ENCODE measurements at places on chromosomes 1 and 21.

DNA sequence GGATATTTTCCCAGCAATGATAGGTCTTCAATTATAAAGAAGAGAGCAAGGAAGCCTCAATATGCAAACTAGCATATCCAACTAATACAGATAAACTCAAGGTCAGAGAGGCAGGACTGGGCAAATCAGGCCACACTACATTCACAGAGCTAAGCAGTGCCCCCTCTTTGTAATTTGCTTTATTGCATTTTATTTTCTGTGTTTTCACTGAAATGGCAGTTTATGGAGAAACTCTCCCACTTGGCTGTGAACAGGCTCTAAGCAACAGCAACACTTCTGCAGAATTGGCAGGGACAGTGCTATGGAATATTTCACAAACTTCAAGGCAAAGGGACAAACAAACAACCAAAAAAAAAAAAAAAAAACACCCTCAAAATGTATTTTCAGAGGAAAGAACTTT lies 93.4 kb upstream of the SOD1 start:
- no peak for DNase-seq

DNA sequence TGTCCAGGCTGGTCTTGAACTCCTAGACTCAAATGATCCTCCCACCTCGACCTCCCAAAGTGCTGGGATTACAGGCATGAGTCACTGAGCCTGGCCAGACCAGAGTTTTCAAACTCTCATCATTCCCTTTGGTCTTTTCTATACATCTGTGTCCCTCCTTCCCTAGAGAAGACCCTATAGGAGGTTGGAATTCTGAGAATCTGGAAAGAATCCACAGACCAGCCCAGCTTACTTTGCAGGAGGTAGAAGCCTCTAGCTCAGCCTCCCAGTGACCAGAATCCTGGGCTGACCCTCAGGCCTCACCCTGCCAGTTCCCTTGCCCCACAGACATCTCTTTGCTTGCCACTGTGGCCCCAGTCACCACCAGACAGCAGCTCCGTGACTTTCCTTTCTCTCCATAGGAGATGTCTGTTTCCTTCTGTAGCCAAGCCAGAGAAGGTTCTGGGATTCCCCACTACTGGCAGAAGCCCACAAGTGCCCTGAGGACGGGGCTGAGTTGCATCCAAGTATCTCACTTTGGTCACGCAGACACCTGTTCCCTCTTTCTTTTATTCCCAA lies 34.7 kb upstream of the KHDRBS1 start:
- no peak for DNase-seq

GRCh38 chr1:12386130-12386529 lies 156.3 kb downstream of the VPS13D start:
- peak; percentile 12 for DNase-seq

- no peak for DNase-seq
Observed at GRCh38 chr1:211329764-211330201, 3.1 kb downstream of the TRAF5 start.

DNA sequence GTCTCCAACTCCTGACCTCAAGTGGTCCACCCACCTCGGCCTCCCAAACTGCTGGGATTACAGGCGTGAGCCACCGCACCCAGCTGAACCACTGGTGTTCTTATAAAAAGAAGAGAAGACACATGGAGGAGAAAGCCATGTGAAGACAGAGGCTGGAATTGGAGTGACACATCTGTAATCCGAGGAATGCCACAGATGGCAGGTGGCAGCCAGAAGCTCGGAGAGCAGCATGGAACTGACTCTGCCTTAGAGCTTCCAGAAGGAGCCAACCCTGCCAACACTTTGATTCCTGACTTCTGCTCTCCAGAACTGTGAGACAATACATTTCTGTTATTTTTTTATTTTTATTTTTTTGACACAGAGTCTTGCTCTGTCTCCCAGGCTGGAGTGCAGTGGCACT lies 59.0 kb upstream of the ATP2B4 start:
- no peak for DNase-seq

DNA sequence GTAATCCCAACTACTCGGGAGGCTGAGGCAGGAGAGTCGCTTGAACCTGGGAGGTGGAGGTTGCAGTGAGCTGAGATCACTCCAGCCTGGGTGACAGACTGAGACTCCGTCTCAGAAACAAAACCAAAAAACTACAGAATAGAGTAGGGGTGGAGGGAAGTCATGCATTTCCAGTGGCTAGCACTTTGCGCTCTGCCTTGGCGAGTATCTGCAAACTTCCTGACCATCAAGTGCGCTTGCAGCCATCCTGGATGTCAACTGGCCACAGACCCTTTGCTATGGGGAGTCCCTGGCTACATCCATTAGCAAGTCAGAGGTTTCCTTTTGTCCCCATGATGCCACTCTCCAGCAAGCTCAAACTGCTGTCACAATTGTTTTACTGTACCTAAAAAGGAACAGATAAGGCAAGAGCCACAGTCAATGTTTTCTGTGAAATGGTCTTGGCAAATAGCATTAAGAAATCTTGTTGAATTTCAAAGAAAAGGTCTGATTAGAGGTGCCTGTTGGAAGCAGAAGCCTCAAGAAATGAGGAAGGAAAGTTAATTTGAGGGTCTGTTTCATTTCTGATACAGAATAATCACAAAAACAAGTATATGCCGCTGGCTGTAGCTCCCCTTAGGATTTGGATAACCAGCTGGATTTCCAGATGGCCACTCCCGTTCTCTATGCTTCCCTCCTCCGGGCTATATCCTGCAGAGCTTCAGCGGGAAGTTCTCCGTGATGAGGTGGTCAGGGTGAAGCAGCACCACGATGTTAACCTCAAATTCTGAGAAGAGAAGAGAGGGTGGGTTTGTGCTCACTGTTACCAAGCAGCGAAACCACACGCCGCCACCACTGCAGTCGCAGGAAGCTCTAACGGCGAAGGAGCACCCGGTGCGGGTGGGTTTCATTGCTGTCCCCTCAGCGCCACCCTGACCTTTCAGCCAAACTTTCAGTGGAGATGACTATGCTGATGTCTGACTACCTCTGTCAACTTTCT lies 42.0 kb downstream of the VPS26C start:
- peak; percentile 44 for DNase-seq

- DNase-seq: peak; percentile 14
Observed at GRCh38 chr1:12518931-12519692, 98.9 kb downstream of the DHRS3 start.

GRCh38 chr1:205521686-205522085 lies 17.2 kb downstream of the CDK18 start:
- DNase-seq: no peak

- no peak for DNase-seq
Observed at GRCh38 chr1:56222914-56223540, 356.3 kb downstream of the PLPP3 start.

DNA sequence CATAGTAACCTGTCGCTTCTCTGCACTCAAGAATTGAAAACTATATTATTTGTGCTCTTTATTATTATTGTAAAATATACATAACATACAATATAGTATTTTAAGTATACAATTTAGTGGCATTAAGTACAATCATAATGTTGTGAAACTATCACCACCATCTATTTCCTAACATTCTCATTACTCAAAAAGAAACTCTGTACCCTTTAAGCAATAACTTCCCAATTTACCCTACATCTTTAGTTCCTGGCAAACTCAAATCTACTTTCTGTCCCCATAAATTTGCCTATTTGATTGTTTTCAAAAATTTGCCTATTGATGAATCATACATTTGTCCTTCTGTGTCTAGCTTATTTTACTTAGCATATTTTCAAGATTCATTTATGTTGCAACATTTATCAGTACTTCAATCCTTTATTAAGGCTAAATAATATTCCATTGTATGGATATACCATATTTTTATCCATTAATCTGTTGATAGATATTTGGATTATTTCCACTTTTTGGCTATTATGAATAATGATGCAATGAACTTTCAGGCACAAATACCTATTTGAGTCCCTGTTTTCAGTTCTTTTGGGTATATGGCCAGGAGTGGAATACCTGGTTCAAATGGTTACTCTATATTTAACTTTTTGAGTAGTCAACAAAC lies 99.6 kb upstream of the DMRTA2 start:
- DNase-seq: no peak

GRCh38 chr1:68346188-68346808 lies 103.5 kb downstream of the RPE65 start:
- DNase-seq: no peak

GRCh38 chr1:184194236-184194635 lies 142.7 kb downstream of the TSEN15 start:
- no peak for DNase-seq

DNA sequence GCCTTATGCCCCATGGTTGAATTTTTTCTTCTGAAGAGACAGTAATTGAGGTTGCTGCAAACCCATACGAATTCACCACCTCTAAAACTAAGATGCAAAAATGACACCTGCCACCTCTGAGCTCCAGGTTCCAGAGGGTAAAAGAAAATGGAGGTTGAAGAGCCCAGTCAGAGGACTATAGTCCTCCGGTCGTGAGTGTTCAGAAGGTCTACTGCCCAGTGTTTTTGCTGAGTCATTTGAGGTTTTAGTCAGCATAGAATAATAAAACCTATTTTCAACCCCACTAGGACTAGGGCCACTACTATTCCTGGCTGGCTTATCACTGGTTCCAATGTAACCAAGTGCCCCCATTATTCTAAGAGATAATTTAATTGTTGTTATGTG lies 12.9 kb upstream of the SLAMF7 start:
- no peak for DNase-seq

GRCh38 chr1:156245451-156246232 lies 2.2 kb downstream of the PAQR6 start:
- no peak for DNase-seq

DNA sequence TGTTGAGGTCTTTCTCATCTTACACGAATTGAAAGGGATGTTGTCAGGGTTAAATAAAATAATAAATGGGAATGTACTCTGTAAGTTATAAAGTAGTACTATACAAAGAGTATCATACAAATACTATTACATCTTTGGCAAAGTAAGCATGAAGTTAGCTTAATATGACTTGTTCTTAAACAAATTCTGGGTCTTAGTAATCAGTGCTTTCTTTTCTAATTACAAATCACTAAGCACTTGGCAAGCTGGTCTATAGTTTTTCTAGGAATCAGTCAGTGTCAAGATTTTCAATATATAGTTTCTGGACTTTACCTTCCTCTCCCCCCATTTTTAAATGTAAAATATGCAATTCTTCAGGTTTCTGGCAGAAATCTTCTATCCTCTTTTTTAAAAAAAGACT lies 6.9 kb downstream of the LYST start:
- no peak for DNase-seq

DNA sequence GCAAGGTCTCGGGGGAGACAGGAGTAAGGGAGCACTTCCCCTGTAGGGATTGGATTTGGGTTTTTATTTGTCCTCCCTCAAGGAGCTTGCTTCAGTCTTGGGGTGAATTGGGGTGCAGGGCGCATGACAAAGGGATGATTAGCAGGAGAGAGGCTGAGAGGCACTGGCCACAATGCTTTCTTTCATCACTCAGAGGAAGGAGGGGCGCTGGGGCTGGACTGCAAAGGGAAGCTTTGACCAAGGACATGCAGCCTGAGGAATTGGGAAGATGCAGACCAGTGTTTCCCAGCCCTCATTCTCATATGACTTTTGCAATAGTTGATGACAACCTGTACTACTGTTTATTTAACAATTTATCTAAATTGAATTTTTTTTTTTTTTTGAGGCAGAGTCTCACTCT lies 34.1 kb upstream of the PDPN start:
- no peak for DNase-seq

- no peak for DNase-seq
Observed at GRCh38 chr1:161324020-161324419, 9.8 kb downstream of the SDHC start.

- DNase-seq: no peak
Observed at GRCh38 chr1:151997284-151997570, 3.6 kb upstream of the S100A10 start.

GRCh38 chr1:76690766-76691165 lies 176.5 kb upstream of the ST6GALNAC5 start:
- DNase-seq: no peak

- no peak for DNase-seq
Observed at GRCh38 chr1:87330057-87330884, 1.6 kb downstream of the LMO4 start.

GRCh38 chr1:62177621-62178020 lies 17.0 kb upstream of the L1TD1 start:
- no peak for DNase-seq

DNA sequence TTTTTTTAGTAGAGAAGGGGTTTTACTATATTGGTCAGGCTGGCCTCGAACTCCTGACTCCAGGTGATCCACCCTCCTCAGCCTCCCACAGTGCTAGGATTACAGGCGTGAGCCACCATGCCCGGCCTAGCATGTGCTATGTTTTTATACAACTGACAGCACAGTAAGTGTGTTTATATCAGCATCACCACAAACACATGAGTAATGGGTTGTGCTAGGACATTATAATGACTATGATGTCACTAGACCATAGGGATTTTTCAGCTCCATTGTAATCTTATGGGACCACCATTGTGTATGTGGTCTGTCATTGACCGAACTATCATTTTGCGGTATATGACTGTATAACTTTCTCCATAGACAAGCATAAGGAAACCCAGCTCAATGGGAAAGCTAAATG lies 6.3 kb downstream of the LEFTY2 start:
- DNase-seq: no peak

DNA sequence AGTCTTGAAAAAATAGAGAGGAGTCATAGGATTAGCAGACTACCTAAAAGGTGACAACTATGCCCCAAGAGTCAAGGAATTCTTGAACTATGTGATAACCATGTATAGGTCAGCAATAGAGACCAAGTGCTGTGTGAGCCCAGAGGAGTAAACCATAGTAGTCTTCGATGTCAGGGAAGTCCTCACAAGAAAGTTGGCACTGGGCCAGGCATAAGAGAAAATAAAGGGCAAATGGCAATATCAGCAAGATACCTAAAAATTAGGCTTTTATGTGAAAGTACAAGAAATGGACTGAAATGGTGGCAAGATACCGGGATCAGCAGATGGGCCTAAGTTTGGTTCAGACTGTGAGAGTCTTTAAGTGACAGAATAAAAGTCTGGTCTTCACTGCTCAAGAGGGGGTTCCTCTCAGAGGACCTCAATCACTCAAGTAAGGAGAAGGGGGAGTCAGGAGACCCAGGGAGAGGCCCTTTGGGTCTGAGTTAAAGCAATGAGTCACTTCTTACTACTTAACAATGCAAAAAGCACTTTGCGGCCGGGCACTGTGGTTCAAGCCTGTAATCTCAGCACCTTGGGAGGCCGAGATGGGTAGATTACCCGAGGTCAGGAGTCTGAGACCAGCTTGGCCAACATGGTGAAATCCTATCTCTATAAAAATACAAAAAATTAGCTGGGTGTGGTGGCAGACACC lies 95.0 kb downstream of the TEX35 start:
- DNase-seq: no peak

- DNase-seq: no peak
Observed at GRCh38 chr1:165073185-165074007, 283.1 kb downstream of the LMX1A start.

- DNase-seq: no peak
Observed at GRCh38 chr21:43318841-43319781, 107.8 kb downstream of the SIK1 start.

DNA sequence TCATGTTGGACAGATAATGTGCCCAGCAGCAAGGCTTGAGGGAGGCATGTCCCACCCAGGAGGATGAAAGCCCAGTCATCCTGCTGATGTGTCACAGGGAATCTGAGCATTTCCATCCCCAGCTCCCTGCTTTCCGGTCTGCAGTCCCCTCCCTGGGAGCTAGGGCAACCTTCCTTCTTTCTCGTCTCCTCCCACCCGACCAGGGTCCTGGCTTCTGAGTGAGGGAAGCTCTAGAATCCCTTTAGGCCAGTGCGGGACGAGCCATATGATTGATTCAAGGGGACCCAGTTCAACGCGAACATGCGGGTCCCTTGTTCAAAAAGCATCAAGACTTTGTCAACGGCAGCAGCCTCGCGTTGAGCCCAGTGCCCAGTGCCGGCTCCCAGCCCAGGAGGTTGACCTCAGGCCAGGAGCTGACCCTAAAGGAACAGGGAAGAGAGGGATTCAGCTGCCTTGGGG lies 96.7 kb upstream of the TMPRSS2 start:
- no peak for DNase-seq

- no peak for DNase-seq
Observed at GRCh38 chr21:38487901-38488639, 10.2 kb downstream of the ERG start.
